ENCODE measurements at places on chromosomes 1 and 21.
A peak's percentile ranks its signal among the peaks of the same experiment; 100 is the strongest.

- no peak for DNase-seq
Observed at GRCh38 chr1:87515781-87516180, 187.1 kb downstream of the LMO4 start.

DNA sequence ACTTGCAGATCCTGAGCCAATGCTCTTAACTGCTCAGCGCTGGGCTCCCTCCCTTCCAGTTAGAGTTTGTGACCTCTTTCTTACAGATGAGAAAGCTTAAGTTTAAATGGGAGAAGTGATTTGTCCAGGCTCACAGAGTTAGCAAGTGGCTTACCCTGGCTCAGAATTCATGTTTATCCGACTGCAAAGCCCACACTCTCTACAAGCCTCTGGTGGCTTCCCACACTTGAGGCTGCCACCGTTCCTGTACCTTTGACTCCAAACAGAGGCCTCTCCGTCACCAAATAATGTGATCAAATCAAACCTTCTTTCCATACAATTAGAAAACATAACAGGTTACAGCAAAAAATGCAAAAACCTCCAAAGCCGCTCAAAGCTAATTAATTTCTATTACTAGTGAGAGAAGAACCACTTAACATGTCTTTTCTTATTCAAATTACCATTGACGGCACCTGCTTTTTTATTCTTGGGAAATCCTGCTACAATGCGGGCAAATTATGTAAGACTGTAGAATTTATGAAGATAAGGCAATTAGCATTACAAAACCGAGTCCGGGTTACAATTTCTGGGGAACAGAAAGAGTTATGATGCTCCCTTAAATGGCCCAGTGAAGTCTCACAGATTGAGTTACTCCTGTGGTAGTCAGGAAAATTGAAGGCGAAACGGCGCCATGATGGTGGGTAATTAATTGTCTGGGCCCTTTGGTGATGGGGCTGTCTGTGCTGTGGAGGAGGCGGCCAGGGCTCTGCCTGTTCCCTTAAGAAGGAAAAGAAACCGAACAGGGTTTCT lies 324.3 kb upstream of the POU3F1 start:
- no peak for DNase-seq

GRCh38 chr1:82108843-82109242 lies 308.1 kb downstream of the ADGRL2 start:
- no peak for DNase-seq

- no peak for DNase-seq
Observed at GRCh38 chr1:54223441-54224202, 23.7 kb downstream of the MRPL37 start.

- no peak for DNase-seq
Observed at GRCh38 chr1:204728045-204728444, 42.5 kb upstream of the LRRN2 start.

- no peak for DNase-seq
Observed at GRCh38 chr1:67874501-67875111, 41.3 kb upstream of the GNG12 start.

- DNase-seq, result peak; percentile 82
Observed at GRCh38 chr1:169711469-169712308, at the start of gene SELL. Gene SELL (minus strand): TSS chr1:169711620. CDS start chr1:169711498, 122 bp downstream.

All from hepatocyte (in vitro differentiated cells).